NCI-H2171 (cell line): ENCODE measurements at places on chromosomes 2 and 18.
A peak's percentile ranks its signal among the peaks of the same experiment; 100 is the strongest.

DNA sequence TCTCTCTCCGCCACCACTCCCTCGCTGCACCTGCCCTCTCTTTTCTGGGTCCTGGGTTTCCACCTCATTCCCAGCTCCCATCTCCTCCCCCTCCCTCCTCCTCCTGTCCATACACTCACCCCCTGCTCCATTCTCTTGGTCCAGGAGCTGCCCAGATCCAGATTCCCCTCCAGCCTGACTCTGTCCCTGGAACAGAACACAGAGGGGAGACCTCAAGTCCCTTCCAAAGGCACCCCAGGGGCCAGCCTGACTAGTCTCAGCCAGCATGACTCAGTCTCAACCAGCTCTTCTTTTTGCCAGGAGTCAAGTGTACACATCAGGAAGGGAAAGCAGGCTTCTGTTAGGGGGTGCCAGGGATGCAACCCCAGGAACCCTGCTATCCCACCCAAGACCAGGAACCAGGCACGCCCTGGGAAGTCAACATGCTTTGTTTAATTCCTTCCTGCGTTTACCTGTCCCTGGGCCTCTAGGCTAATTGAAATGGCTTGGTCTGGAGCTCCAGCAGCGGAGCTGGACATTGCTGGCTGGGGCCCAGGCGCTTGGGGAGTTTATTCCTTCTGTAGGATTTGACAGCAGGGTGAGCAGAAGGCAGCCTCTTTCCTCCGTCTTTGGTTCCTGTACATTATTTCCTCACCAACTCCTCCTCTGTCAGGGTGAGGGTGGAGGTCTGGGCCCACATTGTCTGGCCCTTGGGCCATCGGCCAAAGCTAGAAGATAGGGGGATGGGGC, 28.4 kb upstream of the SELENOI start:
- no peak for DNase-seq

DNA sequence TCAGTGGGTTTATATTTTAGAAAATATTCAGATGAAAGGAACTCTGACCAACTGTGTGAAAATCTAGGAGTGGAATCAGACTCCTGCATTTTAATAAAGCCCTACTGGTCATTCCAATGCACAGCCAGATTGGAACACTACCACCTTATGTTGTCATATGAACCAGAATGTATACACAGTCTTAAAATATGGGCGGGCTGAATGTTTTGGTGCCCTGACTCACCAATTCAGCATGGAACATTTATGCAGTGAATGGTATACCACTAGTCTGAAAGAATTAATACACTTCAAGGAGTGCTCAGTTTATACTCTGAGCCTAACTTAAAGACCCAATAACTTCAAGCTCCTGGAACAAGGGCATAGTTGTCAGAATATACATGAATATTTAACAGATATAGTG, 280.9 kb upstream of the TCF4 start:
- DNase-seq, result no peak

- no peak for DNase-seq
Observed at GRCh38 chr2:159922563-159922962, 124.6 kb upstream of the CD302 start.

- no peak for DNase-seq
Observed at GRCh38 chr2:233535271-233535670, 31.3 kb downstream of the USP40 start.

DNA sequence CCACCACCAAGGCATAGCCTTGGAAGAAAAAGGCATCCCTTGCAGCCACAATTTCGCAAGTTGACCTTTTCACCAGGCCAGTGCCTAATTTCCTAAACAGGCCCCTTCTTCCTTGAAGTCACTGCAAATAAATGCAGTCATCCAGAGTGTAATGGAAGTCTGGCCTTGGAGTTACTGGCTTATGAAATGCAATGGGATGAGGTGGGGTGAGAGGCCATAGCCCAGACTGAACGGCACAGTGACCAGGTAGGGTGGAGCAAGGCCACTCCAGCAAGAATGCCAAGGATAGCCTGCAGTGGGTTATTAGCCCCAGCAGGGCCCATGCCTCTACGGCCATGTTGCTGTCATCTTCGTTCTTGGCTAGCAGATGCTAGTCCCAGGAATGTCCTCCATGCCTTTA, 68.4 kb downstream of the BCL11A start:
- DNase-seq, result no peak

DNA sequence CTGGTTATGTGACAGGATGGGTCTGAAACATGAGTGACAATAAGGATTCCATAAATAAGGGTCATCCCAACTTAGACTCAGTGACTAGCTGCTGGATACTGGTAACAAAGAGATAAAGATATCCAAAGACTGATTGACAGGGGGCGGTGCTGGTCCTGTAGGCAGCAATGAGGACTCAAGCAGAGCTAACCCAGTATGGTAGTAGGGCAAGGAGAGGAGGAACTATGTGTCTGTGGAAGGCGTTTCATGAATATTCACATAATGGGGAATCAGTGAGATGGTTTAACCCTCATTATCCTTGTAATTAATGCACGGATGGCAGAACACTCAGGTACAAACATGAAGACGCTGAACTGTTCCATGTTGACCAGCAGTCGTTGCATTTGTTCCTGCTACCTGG, 102.5 kb upstream of the EML6 start:
- DNase-seq, result no peak

GRCh38 chr2:179818546-179818945, 42.9 kb downstream of the ZNF385B start:
- no peak for DNase-seq

GRCh38 chr2:204282525-204282924, 262.8 kb upstream of the PARD3B start:
- no peak for DNase-seq

GRCh38 chr2:55761526-55761925, 67.9 kb upstream of the PNPT1 start:
- no peak for DNase-seq

DNA sequence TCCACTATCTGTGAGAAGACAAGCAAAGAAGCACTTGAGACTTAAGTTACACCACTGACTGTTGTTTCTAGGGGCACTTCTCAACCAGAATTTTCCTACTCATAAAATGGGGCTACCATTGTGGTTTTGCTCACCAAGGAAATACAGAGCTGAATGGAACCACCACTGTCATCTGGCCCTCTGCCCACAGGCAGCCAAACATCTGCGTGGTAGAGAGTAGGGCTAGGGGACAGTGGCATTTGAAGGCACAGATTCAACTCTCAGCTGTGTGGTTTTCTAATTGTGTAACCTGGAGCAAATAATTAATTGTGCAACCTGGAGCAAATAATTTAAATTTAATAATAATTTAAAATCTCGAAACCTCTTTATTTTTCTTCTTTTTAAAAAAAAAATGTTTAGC, 79.6 kb downstream of the PDE11A start:
- no peak for DNase-seq

GRCh38 chr2:66509326-66509811, 74.4 kb downstream of the MEIS1 start:
- DNase-seq, result no peak

- no peak for DNase-seq
Observed at GRCh38 chr2:175218551-175218950, 37.0 kb upstream of the ATP5MC3 start.

GRCh38 chr2:54559006-54559445, 102.9 kb downstream of the SPTBN1 start:
- DNase-seq, result no peak

DNA sequence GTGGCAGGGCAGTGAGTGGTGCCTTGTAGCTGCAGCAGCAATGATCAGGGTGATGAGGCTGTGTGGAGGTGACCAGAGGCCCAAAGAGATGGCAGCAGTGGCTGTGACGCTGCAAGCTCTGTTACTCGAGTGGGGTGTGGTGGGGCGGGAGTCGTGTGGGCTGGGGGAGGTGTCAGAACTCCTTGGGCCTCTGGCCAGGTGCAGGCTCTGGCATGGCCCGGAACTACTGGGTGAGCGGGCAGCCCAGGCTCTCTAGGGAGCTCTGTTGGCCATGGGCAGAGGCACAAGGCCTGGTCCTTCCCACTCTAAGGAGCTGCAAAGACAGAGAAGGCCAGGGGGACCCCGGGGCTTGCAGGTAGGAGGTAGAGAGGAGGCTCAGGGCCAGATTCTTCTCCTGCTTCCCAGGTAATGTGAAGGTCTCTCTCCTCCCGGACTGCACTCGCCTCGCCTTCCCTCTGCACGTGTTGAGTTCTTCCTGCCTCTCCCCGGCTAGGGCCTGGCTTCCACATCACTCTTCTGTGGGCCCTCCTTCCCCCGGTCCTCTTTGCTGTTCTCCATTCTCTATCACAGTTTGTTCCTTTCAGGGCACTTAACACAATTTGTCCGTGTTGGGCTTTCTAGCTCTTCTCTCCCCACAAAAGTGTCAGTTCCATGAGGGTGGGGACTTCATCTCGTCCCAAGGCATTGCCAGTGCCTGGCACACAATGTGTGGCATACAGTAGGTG, 114.8 kb downstream of the MCFD2 start:
- no peak for DNase-seq

DNA sequence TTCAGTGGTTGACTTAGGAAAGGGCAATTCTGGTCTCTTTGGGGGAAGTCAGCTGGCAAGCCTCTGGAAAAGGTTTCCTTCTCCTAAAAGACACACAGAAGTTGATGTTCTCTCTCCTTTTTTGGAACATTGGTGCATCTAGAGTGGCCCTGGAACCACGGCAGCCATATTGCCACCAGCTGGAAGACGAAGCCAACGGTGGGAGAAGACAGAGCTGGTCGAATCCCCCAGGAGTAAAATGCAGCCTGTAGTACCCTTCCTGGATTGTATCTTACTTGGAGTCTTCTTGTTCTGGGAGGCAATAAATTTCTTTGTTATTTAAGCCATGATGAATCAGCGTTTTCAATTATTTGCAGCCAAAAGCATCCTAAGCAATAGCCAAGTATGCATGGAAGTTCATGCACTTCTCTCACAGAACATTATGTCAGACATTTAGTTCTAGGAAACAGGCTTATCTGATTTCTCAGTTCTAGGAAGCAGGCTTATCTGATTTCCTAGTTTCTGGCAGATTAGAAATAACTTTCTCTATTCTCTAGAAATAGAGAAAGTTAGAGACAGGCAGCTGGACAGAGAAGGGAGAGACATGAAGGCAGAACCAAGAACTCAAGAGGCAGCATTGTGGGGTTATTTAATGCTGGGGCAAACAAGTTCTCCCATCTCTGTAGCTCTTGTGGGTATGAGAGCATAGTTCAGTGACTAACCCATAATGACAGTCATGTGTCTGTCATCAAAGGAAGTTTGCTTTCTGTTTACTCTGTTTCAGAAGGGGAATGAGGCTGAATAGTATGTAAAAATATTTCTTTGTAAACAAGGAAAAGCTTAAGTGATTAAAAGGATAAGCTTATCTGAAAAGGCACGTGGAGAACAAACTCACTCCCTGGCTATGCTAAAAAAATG, 40.5 kb upstream of the NABP1 start:
- no peak for DNase-seq

GRCh38 chr2:157789256-157789655, 86.9 kb downstream of the ACVR1 start:
- no peak for DNase-seq

DNA sequence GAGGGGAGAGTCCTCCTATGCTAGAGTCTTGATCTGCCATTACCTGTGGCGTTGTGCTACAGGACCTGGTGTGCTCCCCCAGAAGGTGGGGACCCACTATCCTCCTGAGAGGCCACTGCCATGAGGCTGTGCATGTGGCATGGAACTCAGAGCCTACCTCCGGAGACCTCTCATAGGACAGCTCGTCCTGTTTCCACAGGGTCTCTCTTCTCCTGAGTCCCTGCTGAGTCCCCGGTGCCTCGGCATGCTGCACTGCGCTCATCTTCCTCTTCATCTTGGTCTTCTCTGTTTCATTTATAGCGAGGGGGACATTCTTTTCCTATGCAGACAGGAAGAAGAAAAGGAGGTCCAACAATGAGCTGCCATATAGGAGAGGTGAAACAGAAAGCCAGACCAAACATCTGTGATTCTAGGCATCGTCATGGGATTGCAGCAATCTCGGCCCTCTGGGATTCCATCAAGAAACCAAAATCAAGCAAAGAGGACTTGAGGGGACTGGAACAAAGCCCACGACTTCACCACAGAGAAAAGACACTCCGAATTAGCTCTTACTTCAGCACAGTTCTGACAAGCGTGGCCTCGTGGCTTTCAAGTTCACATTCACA, 83.7 kb downstream of the KCNF1 start:
- DNase-seq, result no peak

DNA sequence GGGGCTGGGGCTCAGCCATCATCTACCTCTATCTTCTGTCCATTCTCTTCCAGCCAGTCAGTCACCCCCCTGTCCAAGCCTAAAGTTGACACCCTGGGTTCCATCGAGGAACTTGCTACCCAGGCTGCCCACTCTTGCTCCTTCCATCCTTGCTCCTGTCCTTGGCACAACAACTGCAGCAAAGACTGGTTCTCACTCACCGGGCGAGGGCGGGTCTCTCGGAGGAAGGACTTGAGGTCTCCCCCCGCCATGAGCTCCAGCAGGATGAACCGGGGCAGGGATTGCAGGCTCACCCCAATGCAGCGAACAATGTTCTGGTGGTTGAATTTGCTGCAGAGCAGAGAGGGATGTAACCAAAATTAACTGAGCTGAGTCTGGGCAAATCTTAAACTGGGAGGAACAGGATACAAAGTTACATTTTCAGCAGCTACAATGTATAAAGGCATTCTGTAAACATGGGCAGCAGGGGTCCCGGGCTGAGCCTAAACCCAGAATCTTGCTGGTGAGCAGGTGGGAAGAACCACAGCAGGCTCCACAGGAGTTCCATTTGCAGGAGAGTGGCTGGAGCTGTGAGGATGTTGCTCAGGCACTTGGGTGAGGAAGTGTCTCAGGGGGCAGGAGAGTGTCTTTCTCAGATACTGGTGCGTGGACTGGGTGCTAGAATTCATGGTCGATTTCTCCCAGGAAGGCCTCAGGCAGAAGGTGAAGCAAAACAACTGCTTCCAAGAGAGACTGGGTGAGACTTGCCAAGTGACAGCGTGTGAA, 105.5 kb downstream of the CLIP4 start:
- no peak for DNase-seq

GRCh38 chr2:237452861-237453260, 34.2 kb upstream of the MLPH start:
- no peak for DNase-seq

- DNase-seq, result no peak
Observed at GRCh38 chr2:9985531-9986328, 34.2 kb downstream of the GRHL1 start.

DNA sequence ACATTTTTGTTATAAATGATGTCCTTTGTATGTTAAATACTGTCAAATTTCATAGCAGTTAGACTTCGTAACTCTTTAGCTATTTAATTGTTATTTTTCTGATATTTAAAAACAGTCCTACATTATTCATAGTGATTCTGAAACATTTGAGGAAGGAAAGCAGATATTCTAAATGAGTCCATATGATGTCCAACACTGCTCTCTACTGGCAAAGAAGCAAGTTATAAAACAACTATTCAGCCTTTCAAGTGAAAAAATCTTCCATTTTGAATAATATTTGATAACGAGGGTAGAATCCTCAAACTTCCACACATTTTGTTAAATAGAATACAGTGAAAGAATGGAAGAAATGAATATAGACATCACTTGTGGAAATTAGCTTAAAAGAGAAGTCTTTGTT, 220.8 kb downstream of the GULP1 start:
- DNase-seq, result peak; percentile 7

GRCh38 chr2:675982-676646, 1.1 kb downstream of the TMEM18 start:
- DNase-seq, result peak; percentile 77

- DNase-seq, result no peak
Observed at GRCh38 chr2:95276244-95276887, 2.1 kb downstream of the PROM2 start.

- no peak for DNase-seq
Observed at GRCh38 chr18:41992703-41993102, 37.7 kb downstream of the PIK3C3 start.
